ENCODE measurements at places on chromosomes 16 and 17.

DNA sequence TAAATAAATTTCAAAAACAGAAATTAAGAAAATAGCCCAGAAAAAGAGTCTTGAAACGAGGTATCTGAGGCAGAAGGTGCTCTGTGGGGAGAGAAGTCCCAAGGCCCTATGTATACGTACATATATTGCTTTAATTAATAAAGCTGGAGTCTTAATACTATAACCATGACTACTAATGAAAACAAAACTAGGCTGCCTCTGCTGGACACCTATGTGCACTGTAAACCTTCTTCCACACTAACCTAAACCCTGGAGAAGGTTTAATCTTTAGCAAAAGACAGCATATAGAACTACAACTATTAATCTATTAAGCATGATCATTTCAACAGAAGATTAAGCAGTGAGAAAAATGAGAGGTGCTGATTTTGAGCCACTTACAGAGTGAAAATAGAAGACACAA is 153.9 kb upstream of the C17orf78 start:
- no peak for DNase-seq

DNA sequence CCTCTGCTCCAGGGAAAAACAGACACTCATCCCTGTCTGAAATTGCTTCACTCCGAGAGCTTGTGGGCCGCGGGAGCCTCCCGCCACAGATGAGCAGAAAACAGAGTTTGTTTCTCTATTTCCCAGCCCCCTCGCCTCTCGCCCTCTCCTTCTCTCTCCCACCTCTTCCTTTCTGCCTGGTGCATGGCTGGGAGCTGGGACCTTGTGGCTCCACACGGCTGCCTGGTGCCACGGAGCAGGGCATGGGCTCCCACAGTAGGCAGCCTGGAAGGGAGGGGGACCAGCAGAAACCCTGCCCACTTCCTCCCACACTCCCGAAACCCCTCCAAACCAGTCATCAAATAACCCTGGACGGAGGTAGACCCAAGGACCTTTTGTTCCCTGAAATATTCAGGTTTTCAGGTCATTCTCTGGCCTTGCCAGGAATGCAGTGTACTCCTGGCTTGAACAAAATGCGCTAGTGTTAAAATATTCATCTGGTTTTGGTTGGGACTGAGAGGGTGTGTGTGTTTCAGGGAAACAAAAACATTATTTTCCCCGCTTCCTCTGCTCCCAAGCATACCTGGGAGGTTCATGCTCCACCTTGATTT is 204.9 kb downstream of the C16orf78 start:
- no peak for DNase-seq

DNA sequence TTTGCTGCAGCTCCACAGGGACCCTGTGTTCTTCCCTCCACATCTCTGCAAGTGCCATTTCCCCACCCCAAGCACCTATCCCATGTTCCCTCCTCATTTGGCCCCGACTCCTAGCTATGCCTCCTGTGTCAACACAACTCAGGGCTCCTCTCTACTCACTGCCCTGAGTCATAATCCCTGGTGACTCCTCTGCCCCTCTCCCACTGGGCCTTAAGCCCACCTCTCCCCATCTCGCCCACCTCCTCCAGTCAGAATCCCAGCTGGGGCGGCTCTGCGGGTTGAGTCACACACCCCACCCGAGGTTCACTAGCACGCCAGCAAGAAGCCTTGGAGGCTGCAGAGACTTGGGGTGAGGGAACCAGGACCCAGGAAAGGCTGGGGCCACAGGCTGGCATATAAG is 346.2 kb downstream of the FOXL1 start:
- DNase-seq: no peak

GRCh38 chr17:62870030-62870541 is 62.0 kb upstream of the MARCHF10 start:
- no peak for DNase-seq

GRCh38 chr16:68823401-68824135 is 19.8 kb upstream of the TANGO6 start:
- DNase-seq: peak; percentile 85

DNA sequence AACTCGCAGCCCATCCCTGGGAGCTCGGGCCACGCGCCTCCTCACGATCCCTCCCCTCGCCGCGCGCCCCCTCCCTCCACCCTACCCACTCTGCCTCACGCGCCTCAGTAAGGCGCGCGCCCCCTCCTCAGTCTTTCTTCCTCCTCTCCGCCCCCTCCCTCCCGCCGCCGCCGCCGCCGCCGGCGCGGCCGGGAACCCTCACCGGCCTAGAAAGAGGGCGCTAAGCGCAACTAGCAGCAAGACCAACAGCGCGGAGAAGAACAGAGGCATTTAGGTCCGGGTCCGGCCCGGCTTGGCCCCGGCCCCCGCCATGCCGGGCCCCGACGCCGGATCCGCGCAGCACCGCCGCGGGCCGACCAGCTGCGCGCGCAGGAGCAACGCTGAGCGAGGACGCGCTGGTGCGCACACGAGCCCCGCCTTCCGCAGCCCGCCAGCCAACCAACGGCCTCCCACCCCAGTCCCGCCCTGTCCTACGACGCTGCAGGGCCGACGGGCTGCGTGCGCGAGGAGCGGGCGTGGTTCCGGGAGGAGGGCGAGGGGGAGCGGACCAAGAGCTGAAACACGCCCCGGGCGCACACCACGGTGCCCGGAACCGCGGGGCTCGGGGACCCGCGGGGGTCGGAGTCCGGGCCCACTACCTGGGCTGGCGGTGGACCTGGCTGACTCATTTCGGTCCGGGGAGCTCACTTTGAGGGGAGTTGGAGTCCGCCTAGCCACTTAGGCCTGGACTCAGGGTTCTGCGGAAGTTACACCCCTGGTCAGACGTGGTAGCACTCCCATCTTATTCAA is at the start of gene BLTP2:
Gene BLTP2 (minus strand): TSS at position 372 of the 789 bp plus-strand sequence. CDS start 102 bp downstream, at position 270.
- no peak for DNase-seq

DNA sequence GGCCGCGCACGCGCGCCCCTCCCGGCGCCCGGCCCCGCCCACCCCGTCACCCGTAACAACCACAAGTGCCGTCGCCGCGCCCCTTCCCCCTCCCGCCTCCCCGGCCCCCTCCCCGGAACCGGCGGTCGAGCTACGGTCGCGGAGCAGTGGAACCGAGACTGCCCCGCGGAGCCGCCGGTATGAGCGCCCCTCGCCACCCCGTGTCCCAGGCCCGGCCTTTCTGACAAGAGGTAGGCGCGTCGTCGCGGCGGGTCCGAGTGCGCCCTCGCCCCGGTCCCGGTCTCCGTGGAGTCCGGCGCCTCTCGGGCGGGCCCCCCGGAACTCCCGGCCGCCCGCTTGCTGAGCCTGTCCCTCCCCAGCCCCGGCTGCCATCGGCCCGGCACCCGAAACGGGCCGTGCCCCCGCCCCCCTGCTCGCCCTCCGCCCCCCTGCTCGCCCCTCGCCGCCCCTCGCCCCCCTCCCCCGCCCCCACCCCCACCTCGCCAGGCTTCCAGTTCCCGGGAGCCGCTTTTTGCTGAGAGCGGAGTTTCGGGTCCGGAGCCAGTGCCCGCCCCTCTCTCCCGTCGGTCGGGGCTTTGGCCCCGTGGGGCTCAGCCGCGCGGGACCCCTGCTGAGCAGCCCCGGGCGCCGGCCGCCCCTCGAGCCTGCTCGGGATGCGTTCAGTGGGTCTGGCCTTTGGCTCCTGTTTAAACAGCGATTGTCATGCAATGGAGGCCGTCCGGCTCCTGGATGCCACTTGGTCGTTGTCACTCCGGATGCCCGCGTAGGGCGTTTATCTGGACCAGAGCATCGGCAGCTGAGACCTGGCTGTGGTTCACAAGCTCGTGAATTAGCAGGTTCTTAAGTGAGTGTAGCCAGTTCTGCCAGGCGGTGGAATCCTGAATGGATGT is at the start of gene SEC14L1:
Gene SEC14L1 (plus strand): TSS at position 92 of the 890 bp plus-strand sequence. CDS start 2,628 bp downstream, outside the sequence.
- DNase-seq: no peak

DNA sequence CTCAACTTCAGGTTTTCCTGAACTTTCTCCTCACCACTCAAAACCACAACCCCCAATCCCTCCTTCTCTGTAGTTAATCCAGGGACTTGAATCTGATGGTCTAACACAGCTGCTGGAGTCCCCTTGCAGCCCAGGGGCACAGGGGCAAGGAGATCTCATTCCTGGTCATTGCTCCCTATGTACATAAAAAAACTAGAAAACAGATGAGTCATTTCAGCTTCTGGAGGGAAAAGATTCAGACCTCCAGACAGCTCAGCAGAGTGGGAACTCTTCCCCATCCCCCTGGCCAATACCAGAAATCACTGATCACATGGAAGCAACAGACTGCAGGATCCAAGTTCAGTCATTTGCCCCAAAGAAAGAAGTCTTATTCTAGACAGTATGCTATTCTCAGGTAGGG is 62.1 kb downstream of the DYNLRB2 start:
- DNase-seq: no peak

DNA sequence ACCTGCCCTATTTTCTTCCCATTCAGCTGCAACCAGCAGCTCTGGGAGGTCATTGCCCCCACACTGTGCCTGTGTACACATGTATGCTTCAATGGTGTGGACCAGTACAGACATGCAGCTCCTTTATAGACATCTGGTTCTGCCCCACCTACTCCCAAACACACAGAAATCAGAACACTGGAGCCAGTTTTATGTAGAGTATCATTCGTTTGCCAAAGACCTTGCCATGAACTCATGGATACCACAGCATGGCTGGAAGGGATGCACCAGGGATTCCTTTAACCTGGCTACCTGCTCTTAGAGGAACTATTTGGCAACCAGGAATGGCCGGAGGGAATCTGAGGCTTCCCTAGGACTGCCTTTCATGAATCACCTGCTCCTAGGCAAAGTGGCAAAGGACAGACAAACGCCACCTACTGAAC is 60.4 kb downstream of the ZFHX3 start:
- no peak for DNase-seq

DNA sequence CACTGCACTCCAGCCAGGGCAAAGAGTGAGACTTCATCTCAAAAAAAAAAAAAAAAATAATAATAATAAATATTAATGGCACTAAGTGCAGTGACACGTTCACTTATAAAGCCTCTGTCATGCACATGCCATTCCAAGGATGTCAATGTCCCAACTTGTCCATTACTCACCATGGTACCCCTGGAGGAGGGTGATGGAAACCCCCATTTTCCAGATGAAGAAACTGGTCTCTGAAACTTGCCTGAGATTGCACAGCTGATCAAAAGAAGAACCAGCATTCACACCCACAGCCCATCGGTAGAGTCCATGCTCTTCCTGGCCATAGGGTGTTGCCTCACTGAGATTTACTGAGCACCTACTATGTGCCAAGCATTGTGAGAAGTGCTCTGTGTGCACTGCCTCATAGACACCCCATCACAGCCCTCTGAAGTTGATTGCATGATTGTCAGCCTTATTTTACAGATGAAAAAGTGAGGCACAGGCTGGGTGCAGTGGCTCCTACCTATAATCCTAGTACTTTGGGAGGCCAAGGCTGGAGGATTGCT is 123.7 kb downstream of the ABCC1 start:
- DNase-seq: no peak

GRCh38 chr16:29910819-29911675 is 10.8 kb downstream of the ASPHD1 start:
- no peak for DNase-seq

DNA sequence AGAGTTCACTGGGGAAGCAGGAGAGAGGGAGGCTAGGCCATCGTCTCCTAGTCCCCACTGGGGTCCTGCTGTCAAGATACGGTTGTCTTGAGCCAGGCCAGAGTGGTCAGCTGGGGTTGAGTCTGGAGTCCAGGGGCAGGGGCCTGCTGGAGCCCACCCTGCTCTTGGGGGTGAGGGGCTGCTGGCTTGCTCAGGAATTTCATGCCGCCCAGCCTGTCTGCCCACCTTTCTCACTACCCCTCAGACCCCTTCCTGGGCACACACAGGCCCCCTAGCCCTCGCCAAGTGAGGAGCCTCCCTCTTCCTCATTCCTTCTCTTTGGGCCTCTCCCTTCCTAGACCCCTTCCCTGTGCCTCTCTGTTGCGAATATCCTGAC is 1.3 kb downstream of the TRAF7 start:
- no peak for DNase-seq

- DNase-seq: peak; percentile 71
These were observed 7.4 kb upstream of the MMP2 start for GRCh38 chr16:55471448-55472097.

- peak; percentile 11 for DNase-seq
These were observed 59.8 kb downstream of the NEUROD2 start for GRCh38 chr17:39547713-39548478.

GRCh38 chr16:68364561-68364998 is 53.8 kb downstream of the PRMT7 start:
- DNase-seq: no peak

DNA sequence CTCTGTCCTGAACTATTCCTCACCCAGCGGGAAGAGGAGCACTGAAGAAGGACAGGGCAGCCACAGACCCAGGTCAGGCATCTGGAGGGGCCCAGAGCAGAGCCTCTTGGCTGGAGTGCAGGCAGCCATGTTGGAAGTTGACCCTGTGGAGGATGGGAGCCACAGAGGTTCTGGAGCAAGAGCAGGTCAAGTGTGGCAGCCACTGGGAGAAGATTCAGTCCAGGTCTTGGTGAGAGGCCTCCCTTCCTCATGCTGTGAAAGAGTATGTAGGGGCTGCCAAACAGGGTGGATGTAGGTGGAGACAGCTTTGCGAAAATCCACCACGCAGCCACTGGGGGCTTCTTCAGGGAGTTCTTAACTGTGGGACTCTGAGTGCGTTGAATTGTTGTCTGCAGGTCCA is 590 bp upstream of the CD79B start:
- DNase-seq: no peak

- no peak for DNase-seq
These were observed 9.1 kb downstream of the TIMP2 start for GRCh38 chr17:78915872-78916632.

DNA sequence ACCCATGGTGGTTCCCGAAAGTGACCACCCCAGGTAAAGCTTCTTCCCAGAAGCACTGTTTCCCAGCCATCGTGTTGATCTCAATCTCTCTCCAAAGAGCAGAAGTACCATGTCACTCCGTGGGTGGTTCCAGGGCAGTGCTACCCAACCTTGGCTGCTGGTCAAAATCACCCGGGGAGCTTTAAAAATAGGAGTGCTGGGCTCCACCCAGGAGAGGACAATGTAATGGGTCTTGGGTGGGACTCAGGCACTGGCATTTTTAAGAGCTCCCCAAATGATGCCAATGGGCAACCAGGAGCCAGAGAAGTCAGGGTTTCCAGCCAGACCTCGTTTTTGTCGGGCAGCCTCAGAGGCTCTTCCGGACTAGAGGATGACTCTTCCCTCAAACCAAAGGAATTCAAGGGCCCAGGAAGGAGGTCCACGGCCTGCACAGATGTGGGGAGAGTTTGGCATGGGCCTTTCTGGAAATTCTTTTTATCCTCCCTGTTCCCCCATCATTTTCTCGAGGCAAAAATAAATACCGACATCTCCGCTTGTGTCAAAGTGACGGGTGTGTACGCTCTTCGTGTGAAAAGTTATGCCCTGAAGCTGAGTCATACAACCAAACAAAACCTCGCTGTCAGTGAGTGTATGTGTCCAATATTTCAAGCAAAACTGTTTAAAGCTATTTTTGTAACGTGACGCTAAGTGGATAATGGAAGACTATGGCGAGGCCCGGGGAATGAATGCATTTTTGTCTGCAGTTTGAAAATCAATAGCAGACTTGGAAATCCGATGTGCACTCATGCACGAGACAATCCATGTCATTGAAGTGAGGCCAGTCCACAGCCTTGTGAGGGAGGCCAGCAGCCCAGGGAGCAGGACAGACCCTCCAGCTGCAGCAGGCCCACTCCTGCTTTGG is 364.1 kb downstream of the FOXL1 start:
- DNase-seq: no peak

Measured in HS-5 (cell line).